Stimulated activated CD8-positive, alpha-beta memory T cell treated with anti-CD3 and anti-CD28 coated beads, Interleukin-4, amount 100 ng/mL, for 1 hour (primary cell): ENCODE measurements at places on chromosomes 11 and 22.

- no peak for DNase-seq
Measured at GRCh38 chr11:38226684-38227083, 1628.6 kb upstream of the RAG2 start.

DNA sequence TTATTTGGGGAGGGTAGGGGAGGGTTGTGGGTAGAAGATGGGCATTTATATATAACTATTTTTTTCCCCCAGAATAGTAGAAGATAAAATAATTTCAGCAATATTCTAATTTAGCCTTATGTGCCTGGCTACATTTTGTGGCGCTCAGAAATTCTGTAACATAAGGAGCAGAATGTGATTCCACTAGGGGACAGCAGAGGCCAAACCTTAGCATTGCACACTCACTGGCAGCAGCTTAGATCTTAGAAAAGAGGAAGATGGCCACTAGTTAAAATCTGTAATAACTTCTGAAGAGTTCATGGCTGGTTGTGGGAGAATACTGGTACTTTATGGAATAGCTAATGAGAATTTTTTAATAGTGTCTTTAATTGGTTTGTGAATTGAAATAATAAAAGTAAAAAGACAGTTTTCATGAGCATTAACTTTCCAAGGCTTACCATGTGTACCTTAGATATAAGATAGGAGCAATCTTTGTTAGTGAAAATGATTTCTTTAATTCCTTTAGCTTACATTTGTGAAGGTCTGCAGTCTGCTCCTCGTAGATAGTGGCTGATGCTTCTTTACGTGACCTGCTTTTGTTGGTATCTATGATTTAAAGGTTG lies 33.1 kb downstream of the DDX10 start:
- DNase-seq, result no peak

DNA sequence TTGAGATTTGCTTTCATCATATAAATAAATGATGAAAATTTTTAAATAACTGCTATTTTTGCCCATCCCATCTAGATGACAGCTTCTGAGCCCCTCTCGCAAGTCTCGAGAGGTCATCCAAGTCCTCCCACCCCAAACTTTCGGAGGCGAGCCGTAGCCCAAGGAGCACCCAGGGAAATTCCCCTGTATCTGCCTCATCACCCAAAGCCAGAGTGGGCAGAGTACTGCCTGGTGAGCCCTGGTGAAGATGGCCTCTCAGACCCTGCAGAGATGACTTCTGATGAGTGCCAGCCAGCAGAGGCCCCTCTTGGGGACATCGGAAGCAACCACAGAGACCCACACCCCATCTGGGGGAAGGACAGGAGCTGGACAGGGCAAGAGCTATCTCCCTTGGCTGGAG lies 83.9 kb upstream of the PARVA start:
- no peak for DNase-seq

GRCh38 chr11:14902650-14903350 lies 10.8 kb upstream of the CYP2R1 start:
- DNase-seq, result no peak

- DNase-seq, result no peak
Measured at GRCh38 chr22:24088816-24089215, 77.7 kb downstream of the CABIN1 start.

- no peak for DNase-seq
Measured at GRCh38 chr22:47457021-47457420, 694.6 kb downstream of the TBC1D22A start.

- DNase-seq, result no peak
Measured at GRCh38 chr11:12629601-12630313, 44.5 kb upstream of the TEAD1 start.

GRCh38 chr22:45240104-45240809 lies 437 bp downstream of the KIAA0930 start:
- DNase-seq, result no peak

DNA sequence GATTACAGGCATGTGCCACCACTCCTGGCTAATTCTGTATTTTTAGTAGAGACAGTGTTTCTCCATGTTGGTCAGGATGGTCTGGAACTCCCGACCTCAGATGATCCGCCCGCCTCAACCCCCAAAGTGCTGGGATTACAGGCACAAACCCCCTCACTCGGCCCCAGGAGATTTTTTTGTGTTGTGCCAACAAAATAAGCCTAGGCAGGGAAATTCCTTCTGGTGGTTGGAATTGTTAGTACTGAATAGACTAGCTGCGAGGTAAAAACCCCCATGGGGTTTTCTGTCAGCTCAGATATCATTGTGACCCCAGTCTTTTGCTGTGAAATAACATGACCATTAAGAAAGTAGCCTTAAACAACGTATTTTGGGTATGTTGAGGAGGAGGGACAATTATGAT lies 144.9 kb downstream of the BCR start:
- DNase-seq, result no peak

- no peak for DNase-seq
Measured at GRCh38 chr11:8268530-8269400, 5.1 kb upstream of the LMO1 start.

DNA sequence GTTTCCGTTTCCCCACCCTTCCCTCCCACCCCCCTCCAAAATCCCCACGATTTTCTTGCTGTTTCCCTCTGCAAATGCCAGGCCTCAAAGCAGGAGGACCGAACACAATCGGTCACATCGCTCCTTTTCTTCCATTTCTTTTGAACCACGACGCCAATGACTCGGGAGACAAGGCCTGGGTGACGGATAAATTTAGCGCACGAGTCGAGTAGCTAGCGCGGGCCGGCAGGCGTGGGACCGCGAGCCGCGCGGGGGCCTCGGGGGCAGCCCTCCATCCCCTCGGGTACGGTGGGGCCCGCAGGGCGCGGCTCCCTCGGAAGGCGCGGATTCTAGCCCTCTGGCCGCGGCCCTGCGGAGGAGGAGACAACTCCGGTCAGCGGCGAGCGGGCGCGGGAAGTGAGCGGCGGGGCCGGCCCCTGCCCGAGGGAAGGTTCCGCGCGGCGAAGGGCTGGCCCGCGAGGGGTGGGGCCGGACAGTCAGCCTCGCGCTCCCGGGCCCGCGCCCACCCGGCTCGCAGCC lies 414 bp downstream of the JOSD1 start:
- no peak for DNase-seq

GRCh38 chr11:1771700-1772099 lies 8.0 kb upstream of the CTSD start:
- DNase-seq, result no peak

DNA sequence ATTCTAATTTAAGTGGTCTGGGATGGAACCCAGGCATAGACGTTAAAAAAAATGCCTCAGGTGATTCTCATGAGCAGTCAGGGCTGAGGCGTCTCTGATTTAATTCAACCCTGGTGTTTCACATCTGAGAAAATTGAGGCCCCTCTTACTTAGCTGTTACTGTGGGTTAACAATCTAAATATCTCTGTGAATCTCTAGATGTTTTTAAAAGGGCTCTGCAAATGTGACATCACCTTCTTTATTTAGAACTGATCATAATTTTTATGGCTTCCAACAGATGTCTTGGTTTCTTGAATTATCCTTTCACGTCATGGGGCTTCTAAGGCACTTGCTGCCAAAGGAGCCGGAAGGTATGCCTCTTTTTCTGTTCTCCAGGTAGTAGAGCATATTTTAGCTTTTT lies 76.1 kb upstream of the LIN7C start:
- no peak for DNase-seq

- no peak for DNase-seq
Measured at GRCh38 chr22:25997886-25998775, 171.1 kb upstream of the SEZ6L start.

DNA sequence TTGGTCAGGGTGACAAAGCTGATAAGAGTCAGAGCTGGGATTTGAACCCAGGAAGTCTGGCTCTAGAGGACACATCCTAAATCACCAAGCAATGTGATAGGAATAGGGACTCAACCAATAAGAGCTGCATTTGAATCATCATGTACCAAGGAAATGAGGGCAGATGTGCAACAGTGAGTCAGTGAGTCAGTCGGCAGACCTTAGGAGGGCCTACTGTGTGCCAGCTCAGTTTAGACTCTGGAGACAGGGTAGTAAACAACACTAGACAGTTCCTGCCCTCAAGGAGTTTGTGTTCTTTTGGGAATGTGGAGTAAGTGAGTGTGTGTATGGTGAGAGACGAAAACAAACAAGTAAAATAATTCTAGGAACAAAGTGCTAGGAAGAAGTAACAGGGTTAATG lies 11.2 kb downstream of the IL10RA start:
- DNase-seq, result no peak

DNA sequence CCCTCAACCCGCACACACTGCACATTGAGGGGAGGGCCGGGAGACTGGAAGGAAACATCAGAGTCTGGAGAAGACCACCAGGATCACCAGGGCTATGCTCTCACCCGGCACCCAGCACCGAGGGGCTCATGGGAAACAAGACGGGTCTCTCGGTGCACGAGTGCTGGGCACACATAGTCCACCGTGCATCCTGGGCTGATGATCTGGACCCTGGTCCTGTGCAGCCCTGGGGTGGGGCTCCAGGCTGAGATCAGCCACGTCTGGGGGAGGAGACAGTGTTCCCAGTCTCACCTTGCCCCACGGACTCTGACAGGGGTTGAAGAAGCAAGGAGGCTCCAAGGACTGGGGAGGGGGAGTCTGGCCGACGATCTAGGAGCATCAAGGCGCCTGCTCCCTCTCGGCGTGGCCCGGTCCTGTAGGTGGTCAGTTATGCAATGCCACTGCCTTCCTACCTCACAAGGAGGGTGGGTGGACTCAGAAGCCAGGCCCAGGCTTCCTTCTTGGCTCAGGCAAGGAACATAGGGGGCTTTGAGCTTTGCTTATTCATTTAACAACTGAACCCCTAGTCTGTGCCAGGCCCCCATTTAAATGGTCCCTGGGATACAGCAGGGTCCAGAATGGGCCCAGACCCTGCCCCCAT lies 11.4 kb upstream of the CD81 start:
- no peak for DNase-seq

- DNase-seq, result no peak
Measured at GRCh38 chr11:75563978-75564552, 2.0 kb downstream of the SERPINH1 start.

DNA sequence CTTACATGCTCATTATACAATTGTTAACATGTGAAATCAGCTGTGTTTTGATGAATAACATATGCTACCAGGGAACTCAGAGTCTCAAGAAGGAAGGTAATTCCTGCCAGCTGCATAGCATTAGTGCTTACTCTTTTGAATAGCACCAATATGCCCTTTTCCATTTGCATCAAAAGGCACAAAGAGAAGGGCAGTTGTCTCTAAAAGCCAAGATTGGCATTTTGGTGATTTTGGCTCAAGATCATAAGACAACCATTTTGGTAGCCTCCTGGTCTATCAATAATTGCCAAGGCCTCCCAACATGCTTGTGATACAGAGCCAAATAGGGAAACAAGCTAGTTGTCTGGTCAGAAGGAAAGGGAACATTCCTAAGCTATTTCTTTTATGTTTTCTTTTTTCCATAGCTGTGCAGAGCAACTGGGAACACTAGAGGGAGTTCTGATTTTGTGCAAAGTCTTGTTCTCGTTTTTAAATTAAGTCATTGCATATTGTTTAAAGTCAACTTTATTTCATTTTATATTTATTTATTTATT lies 416.7 kb upstream of the CHORDC1 start:
- no peak for DNase-seq

GRCh38 chr11:2381494-2382128 lies 4.5 kb downstream of the CD81 start:
- DNase-seq, result no peak

GRCh38 chr11:114094516-114094915 lies 35.0 kb downstream of the ZBTB16 start:
- no peak for DNase-seq

DNA sequence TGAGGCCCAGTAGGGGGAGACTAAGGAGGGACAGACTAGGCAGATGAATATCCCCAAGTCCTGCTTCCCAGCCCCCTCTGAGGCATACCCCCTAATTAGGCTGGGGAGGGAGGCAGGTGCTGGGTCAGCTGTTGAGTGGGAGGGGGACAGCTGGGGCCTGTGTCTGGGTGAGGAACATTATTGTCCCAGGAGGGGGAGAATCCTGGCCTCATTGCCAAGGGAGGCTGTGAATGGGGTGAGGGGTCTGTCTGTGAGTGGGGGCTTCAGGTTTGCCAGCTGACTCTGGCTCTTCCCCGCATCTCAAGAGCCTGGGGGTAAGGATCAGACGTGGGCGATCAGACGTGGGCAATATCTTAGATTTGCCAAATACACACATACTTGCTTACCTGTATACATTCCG lies 2.1 kb downstream of the INPPL1 start:
- no peak for DNase-seq

- no peak for DNase-seq
Measured at GRCh38 chr22:17470880-17471500, 92.3 kb upstream of the SLC25A18 start.

- DNase-seq, result no peak
Measured at GRCh38 chr22:33539902-33540751, 380.1 kb downstream of the LARGE1 start.

DNA sequence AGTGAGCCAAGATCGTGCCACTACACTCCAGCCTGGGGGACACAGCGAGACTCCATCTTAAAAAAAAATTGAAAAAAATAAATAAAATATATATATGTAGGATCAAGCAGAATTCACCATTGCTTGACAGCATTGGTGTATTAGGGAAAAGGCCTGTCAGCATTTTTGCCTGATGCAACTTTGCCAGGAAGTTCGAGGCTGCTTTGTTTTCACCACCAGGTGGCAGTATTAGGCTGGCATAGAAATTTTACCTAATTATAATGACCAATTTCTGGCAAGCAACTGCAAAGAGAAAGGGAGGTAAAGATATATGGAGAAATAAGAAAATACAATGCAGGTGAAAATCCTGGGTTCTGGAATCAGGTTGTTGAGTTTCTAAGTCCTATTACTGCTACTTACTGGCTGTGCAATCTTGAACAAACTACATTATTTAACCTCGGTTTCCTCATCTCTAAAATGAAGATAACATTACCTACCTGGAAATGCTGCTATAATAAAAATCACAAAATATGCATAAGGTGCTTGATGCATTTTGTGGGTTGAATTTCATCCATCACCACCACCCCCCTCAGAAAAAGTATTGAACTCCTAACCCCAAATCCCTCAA lies 24.7 kb downstream of the LAYN start:
- peak; percentile 23 for DNase-seq

DNA sequence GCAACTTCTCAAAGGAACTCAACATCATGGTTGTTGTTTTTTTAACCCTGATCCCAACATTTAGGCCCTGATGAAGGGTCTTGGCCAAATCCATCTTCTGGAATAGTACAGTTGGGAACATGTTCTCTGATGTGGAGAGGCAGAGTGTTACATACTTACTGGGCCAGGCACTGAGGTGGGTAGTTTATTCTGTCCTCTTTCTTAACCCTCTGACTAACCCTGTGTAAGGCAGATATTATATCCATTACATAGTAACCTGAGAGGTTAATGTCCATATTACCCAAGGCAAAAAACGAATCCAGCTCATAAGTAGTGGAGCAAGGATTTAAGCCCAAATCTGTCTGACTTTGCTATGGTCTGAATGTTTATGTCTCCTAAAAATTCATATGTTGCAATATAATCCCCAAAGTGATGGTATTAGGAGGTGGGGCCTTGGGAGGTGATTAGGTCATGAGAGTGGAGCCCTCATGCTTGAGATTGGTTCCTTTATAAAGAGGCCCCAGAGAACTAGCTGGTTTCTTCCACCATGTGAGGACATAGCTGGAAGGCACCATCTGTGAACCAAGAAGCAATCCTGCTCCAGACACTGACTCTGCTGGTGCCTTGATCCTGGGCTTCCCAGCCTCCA lies 16.3 kb downstream of the PPFIBP2 start:
- DNase-seq, result no peak
